Cardiac muscle cell (in vitro differentiated cells and primary cell): ENCODE measurements at places on chromosomes 1 and 21. TPM values are rescaled to one million over a fixed set of nuclear protein-coding genes. Genes with fewer than 3 reads are reported as not detected.

The HTR6 gene
- not detected in 2 replicates for total RNA-seq

The CCDC17 gene
- 2.9 and 7.5 TPM in 2 replicates for total RNA-seq

The DMBX1 gene
- total RNA-seq, result not detected in 2 replicates

The IGSF9 gene
- 1.7 and 4.1 TPM in 2 replicates for total RNA-seq

The FAM131C gene
- total RNA-seq, result 6.0 and 10.9 TPM in 2 replicates

The AGMAT gene
- total RNA-seq, result 0.45 and 0.70 TPM in 2 replicates

The PFKFB2 gene
- total RNA-seq, result 3.6 and 5.7 TPM in 2 replicates

The PRAMEF4 gene
- total RNA-seq, result not detected in 2 replicates

The HES5 gene
- not detected in 2 replicates for total RNA-seq

The ARHGEF16 gene
- 7.2 and 11.8 TPM in 2 replicates for total RNA-seq

The MX2 gene
- 2.3 TPM in 1 of 2 replicates, not detected in the other for total RNA-seq

The RYR2 gene
- total RNA-seq, result 87.1 and 155 TPM in 2 replicates

The PER3 gene
- 1.9 and 13.2 TPM in 2 replicates for total RNA-seq

The OR2T33 gene
- 0.15 TPM in 1 of 2 replicates, not detected in the other for total RNA-seq

The DNAJC11 gene
- 48.8 and 67.9 TPM in 2 replicates for total RNA-seq

The TEKT2 gene
- 1.8 and 3.6 TPM in 2 replicates for total RNA-seq

The TBX19 gene
- total RNA-seq, result 1.4 and 1.5 TPM in 2 replicates

The GOLT1A gene
- total RNA-seq, result 0.33 and 0.74 TPM in 2 replicates

The PAFAH2 gene
- 8.3 and 10.9 TPM in 2 replicates for total RNA-seq

The ZNF683 gene
- not detected in 2 replicates for total RNA-seq

The PDZK1IP1 gene
- total RNA-seq, result not detected in 2 replicates

The UBASH3A gene
- not detected in 2 replicates for total RNA-seq

The OR14C36 gene
- not detected in 2 replicates for total RNA-seq

The TGFB2 gene
- 107 and 171 TPM in 2 replicates for total RNA-seq

The FAM151A gene
- 0.07 and 0.21 TPM in 2 replicates for total RNA-seq

The S100A8 gene
- total RNA-seq, result 1.9 TPM in 1 of 2 replicates, not detected in the other

The GTF2B gene
- 30.8 and 32.6 TPM in 2 replicates for total RNA-seq

The RNF19B gene
- total RNA-seq, result 15.8 and 28.5 TPM in 2 replicates

The RNF186 gene
- total RNA-seq, result not detected in 2 replicates

The EXTL2 gene
- total RNA-seq, result 20.0 and 23.9 TPM in 2 replicates

The TNFRSF8 gene
- total RNA-seq, result 0.06 TPM in 1 of 2 replicates, not detected in the other

The SERPINC1 gene
- 0.36 TPM in 1 of 2 replicates, not detected in the other for total RNA-seq

The TMEM240 gene
- 8.1 and 26.0 TPM in 2 replicates for total RNA-seq

The SLC44A5 gene
- 5.6 and 11.1 TPM in 2 replicates for total RNA-seq

The MNDA gene
- not detected in 2 replicates for total RNA-seq

The TMCO4 gene
- 2.2 and 2.6 TPM in 2 replicates for total RNA-seq

The CR1 gene
- total RNA-seq, result not detected in 2 replicates

The EPHB2 gene
- total RNA-seq, result 58.2 and 96.3 TPM in 2 replicates

The SLC1A7 gene
- not detected in 2 replicates for total RNA-seq

The ELAPOR1 gene
- total RNA-seq, result 0.11 TPM in 1 of 2 replicates, not detected in the other

The FCER1G gene
- total RNA-seq, result not detected in 2 replicates

The FAM110D gene
- total RNA-seq, result 4.7 and 6.8 TPM in 2 replicates

The OR2M3 gene
- not detected in 2 replicates for total RNA-seq

The OR2T11 gene
- total RNA-seq, result not detected in 2 replicates

The TDRD10 gene
- total RNA-seq, result 0.51 and 0.53 TPM in 2 replicates

The EXTL1 gene
- 7.0 and 10.1 TPM in 2 replicates for total RNA-seq

The LEMD1 gene
- not detected in 2 replicates for total RNA-seq

The HAO2 gene
- total RNA-seq, result not detected in 2 replicates

The SYT14 gene
- total RNA-seq, result 0.36 and 0.70 TPM in 2 replicates
